ENCODE measurements at places on chromosomes 1 and 21. TPM values are rescaled to one million over a fixed set of nuclear protein-coding genes. Genes with fewer than 3 reads are reported as not detected.
A peak's percentile ranks its signal among the peaks of the same experiment; 100 is the strongest.

- no peak overlapping the region for H3K27ac ChIP-seq
- no peaks in the 10 kb centered on the region for H3K36me3 ChIP-seq
- DNase-seq: no peak
- H3K4me1 ChIP-seq: no peaks in the 10 kb centered on the region
- H3K27me3 ChIP-seq: no peaks in the 10 kb centered on the region
Observed at GRCh38 chr1:206957639-206958038, 11.4 kb upstream of the PIGR start.

DNA sequence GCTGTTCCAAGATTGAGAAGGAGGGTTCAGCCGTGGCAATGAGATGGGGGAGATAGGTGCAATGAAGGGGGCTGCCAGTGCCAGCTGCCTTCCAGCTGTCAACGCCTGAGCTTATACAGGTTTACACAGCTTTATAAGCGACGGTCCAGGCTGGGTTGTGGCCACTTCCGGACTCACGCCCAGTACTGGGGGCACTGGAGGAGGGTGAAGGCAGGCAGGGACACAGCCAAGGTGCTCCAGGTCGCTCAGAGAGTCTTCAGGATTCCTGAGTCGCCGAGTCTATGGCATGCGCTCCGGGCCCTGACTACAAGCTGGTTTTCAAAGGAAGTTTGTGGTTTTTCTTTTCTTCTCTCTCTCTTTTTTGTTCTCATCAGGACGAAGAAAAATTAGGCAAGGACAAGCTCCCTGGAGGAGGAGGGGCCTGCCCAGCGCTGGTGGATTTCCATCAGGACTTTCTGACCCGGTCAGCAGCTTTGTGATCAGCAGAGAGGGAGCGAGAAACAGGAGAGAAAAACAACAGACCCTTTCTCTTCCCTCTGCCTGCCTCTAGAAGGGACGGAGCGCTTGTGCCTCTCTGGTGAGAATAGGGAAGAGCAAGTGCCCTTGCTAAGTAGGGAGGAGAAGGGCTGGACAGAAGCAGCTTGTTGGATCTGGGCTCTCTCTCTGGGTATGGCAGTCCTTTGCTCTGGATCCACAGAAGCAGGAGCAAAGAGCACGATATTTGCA lies at the start of gene MINDY1:
MINDY1 (minus strand) TSS at position 576 of the 726 bp plus-strand sequence. CDS start 4,285 bp downstream, outside the sequence.
- peak within 1 kb of the TSS; percentile 95 for H3K27ac ChIP-seq
- peak; percentile 80 for DNase-seq
- no peaks in the 10 kb centered on the region for H3K27me3 ChIP-seq
- peak within 1 kb of the TSS; percentile 57 for H3K4me3 ChIP-seq

DNA sequence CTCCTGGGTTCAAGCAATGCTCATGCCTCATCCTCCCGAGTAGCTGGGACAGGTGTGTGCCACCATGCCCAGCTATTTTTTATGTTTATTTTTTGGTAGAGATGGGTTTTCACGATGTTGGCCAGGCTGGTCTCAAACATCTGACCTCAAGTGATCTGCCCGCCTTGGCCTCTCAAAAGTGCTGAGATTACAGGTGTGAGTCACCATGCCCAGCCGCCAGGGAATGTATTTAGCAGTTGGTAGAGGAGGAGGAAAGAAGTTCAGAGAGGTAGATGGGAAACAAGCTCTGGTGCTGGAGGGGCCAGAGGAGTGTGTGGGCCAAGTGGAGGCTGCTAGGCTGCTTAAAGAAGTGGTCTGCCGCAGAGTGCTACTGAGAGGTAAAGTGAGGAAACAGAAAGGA lies 6.0 kb downstream of the DOP1B start:
- no peaks in the 10 kb centered on the region for H3K27me3 ChIP-seq
- no peaks in the 10 kb centered on the region for H3K4me1 ChIP-seq
- DNase-seq: no peak
- no peaks in the 10 kb centered on the region for H3K36me3 ChIP-seq
- H3K27ac ChIP-seq: no peak overlapping the region

DNA sequence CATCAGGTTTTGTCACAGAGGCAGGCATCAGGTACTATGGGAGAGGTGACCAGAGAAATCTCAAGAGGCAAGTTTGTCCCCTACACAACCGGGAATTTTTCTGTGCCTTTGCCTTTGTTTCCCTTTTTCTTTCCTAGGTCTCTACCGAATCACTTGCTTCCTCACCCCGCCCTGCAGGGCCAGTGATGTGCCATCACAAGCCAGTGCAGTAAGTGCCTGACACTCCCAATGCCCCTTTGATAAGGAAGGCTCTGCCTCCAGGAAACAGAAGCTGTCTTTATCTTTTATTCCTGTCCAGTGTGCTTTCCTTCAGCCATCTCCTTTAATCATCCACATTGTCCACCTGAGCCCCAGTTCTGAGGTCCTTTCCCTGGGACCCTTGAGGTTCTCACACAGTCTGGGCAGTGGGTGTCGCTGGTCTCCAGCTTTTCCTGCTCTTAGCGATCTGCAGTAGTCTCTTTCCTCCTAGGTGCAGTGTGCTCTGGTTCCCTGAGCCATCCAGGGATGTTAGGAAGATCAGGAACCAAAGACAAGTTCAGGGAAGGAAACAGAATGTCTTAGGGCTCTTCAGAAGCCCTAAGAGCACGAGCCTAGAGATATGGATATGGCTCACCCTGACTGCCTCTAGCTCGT lies 36.6 kb downstream of the GJA5 start:
- H3K4me1 ChIP-seq: no peaks in the 10 kb centered on the region
- H3K4me3 ChIP-seq: no peak overlapping the region
- no peaks in the 10 kb centered on the region for H3K36me3 ChIP-seq
- H3K27ac ChIP-seq: no peak overlapping the region

- H3K27me3 ChIP-seq: no peaks in the 10 kb centered on the region
- DNase-seq: no peak
- H3K4me1 ChIP-seq: peaks cover 36% of the 10 kb centered on the region
- no peaks in the 10 kb centered on the region for H3K36me3 ChIP-seq
- H3K4me3 ChIP-seq: no peak overlapping the region
- H3K27ac ChIP-seq: no peak overlapping the region
Observed at GRCh38 chr21:16215663-16216183, 485.9 kb downstream of the USP25 start.

GRCh38 chr1:66267201-66267940 lies 266.6 kb upstream of the SGIP1 start:
- H3K27ac ChIP-seq: no peak overlapping the region
- no peaks in the 10 kb centered on the region for H3K27me3 ChIP-seq
- no peak for DNase-seq
- no peak overlapping the region for H3K4me3 ChIP-seq
- H3K4me1 ChIP-seq: peaks cover 34% of the 10 kb centered on the region

DNA sequence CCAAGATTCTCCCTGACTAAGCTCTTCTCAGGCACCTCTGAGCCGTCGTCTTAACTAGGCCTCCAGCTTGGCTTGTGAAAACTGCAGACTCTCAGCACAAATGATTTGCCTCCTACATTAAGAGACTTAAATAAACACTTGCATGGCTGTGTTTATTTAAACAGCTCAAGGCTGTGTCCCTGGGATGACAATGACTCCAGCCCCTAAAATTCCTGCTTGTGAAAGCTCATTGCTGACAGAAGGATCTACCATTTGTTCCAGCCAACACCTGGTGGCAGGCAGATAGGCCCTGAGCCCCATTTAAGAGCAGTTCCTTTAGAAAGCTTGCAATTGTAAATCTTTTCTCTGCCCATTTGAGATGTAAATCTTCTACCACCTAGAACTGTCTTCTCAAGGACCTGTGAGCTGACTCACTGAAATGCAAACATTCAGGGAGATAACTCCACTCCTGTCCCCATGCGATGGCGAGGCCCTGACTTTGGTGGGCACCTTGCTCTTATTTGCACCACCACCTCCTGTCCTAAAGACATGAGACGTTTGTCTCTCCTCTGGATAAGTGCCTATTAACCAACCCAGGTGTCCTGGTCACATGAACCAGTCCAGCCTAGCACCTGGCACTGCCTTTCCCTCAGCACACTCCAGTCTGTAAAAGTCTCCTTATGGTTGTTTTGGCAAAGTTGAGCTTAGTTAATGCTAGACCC lies 15.1 kb upstream of the PCP4 start:
- H3K36me3 ChIP-seq: no peaks in the 10 kb centered on the region
- DNase-seq: no peak
- no peak overlapping the region for H3K4me3 ChIP-seq
- no peak overlapping the region for H3K27ac ChIP-seq

GRCh38 chr1:194277927-194278326 lies 1091.5 kb upstream of the B3GALT2 start:
- H3K27ac ChIP-seq: no peak overlapping the region
- no peak overlapping the region for H3K4me3 ChIP-seq
- no peaks in the 10 kb centered on the region for H3K27me3 ChIP-seq
- DNase-seq: no peak
- H3K36me3 ChIP-seq: no peaks in the 10 kb centered on the region

DNA sequence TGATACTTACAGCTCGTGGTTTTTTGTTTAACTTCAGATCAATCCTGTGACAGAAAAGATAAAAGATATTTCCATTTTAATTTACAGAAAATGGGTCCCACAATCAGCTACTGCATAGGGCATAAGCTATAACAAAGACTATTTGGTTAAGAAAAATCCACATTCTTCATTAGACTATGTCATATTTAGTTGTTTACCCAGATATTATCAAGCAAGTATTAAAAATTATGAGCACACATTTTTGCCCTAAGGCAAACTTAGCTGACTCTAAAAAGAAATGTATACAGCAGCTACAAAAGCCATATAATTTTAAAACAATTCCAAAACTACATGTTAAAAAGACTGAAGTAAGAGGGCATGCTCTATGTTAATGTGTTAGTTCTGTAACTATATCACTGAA lies 18.7 kb downstream of the MEAF6 start:
- H3K4me1 ChIP-seq: peaks cover 9% of the 10 kb centered on the region
- no peak overlapping the region for H3K27ac ChIP-seq
- no peaks in the 10 kb centered on the region for H3K36me3 ChIP-seq

- DNase-seq: no peak
- H3K27ac ChIP-seq: no peak overlapping the region
- H3K4me3 ChIP-seq: no peak overlapping the region
- H3K27me3 ChIP-seq: no peaks in the 10 kb centered on the region
- H3K4me1 ChIP-seq: peaks cover 46% of the 10 kb centered on the region
Observed at GRCh38 chr1:8382051-8382505, 64.2 kb downstream of the SLC45A1 start.

GRCh38 chr1:241323514-241324195 lies 33.4 kb downstream of the RGS7 start:
- no peaks in the 10 kb centered on the region for H3K27me3 ChIP-seq
- H3K4me1 ChIP-seq: no peaks in the 10 kb centered on the region
- no peak overlapping the region for H3K4me3 ChIP-seq
- DNase-seq: peak; percentile 56
- no peak overlapping the region for H3K27ac ChIP-seq
- no peaks in the 10 kb centered on the region for H3K36me3 ChIP-seq

DNA sequence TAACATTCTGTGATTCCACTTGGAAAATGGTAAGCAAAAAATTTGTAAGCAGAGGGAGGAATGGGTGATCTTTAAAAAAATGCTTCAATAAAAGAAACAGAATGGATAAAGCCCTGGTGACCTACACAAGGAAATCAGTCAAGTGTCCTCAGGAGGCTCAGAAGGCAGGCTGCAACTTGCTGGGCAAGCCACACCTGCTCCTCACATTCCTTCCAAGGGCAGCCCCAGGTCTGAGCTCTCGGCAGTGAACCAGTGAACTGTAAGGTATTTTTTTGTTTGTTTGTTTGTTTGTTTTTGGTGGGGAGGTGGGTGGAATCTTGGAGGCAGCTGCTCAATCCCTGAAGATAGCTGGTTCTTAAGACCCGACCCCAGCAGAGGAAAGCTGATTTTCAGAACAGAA lies 4.4 kb downstream of the TACSTD2 start:
- H3K27ac ChIP-seq: no peak overlapping the region
- H3K27me3 ChIP-seq: peaks cover 29% of the 10 kb centered on the region
- H3K4me3 ChIP-seq: no peak overlapping the region
- H3K36me3 ChIP-seq: no peaks in the 10 kb centered on the region

DNA sequence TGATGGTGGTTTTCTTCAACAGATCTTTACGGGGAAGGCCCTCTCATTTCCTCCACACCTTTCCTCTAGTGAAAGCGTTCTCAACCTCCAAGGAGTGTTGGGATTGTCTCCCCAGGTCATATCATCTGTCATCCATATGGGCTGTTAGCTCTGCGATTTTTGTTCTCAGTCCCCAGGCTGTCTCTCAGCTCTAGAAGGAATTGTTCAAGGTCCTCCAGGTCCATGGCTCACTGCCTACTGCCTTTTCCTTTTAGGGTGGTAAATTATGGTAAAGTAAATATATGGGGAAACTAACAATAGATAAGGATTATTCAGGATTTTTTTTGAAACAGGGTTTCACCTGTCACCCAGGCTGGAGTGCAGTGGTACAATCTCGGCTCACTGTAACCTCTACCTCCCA lies 37.6 kb downstream of the ELF3 start:
- no peak overlapping the region for H3K4me3 ChIP-seq
- H3K36me3 ChIP-seq: no peaks in the 10 kb centered on the region
- DNase-seq: no peak
- no peaks in the 10 kb centered on the region for H3K4me1 ChIP-seq
- H3K27ac ChIP-seq: no peak overlapping the region

GRCh38 chr1:84861988-84862644 lies 30.9 kb downstream of the LPAR3 start:
- H3K27ac ChIP-seq: no peak overlapping the region
- H3K27me3 ChIP-seq: no peaks in the 10 kb centered on the region
- H3K36me3 ChIP-seq: no peaks in the 10 kb centered on the region
- no peaks in the 10 kb centered on the region for H3K4me1 ChIP-seq
- DNase-seq: no peak

- H3K27me3 ChIP-seq: no peaks in the 10 kb centered on the region
- DNase-seq: no peak
- no peaks in the 10 kb centered on the region for H3K4me1 ChIP-seq
- H3K27ac ChIP-seq: no peak overlapping the region
- no peaks in the 10 kb centered on the region for H3K36me3 ChIP-seq
Observed at GRCh38 chr1:112114540-112114939, 125.1 kb upstream of the KCND3 start.

DNA sequence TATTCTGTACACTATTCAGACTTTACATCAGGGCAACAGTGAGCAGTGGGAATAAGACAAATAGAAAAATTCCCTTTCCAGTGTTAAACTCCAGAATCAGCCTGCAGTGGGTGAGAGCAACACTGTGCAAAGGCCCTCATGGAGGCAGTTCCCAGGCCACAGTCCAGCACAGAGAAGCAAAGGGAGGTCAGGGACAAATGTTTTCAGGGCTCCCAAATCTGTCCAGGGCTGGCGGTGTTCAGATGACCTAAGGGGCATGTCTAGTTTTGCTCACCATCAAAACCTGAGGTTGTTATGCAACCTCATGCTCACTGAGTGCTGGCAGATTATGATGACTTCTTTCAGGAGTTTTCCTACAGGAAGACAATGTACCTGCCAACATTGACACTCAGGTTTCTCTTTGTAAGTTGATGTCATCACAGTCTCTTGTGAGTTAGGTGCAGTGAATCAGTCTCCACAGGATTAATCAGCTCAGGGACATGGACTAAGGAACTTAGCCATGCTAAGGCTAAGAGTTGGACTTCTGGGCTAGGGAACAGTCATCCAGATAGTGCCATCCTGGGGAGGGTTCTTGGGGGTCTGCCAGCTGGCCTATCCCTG lies 3.6 kb upstream of the LCE5A start:
- H3K27me3 ChIP-seq: no peaks in the 10 kb centered on the region
- DNase-seq: no peak
- no peaks in the 10 kb centered on the region for H3K36me3 ChIP-seq
- no peaks in the 10 kb centered on the region for H3K4me1 ChIP-seq
- H3K4me3 ChIP-seq: no peak overlapping the region

- no peaks in the 10 kb centered on the region for H3K4me1 ChIP-seq
- H3K27ac ChIP-seq: no peak overlapping the region
- H3K4me3 ChIP-seq: no peak overlapping the region
- H3K27me3 ChIP-seq: no peaks in the 10 kb centered on the region
Observed at GRCh38 chr1:26730695-26731094, 34.9 kb downstream of the ARID1A start.

SLC27A3 gene
- 13.8 TPM for total RNA-seq

OR10Z1 gene
- total RNA-seq: not detected

LCA5L gene
- 2.6 TPM for total RNA-seq

INKA2 gene
- 0.98 TPM for total RNA-seq
